ENCODE measurements at places on chromosomes 3 and 15.

DNA sequence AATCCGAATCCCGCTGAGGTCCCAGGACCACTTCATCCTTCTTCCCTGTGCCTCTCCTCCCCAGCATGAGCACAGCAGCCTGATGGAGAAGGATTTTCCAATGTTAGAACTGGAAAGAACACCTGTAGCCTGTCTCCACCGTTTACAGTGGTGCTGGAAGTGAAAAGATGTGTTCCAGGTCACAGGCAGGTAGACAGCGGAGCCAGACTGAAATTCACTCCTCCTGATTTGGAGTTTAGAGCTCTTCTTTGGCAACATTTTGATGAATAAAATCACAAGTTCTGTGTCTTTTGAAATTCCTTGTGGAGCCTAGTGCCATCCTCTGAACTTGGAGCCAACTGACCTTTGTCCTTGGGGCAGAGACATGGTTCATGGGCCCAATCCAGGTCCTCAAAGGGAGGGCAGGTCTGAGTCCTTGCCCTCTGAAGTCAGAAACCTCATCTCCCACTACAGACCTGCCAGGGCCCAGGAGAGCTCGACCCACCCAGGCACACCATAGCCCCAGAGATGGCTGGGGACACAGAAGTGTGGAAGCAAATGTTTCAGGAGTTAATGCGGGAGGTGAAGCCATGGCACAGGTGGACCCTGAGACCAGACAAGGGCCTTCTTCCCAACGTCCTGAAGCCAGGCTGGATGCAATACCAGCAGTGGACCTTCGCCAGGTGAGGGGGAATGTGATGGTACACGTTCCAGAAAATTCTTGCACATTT lies at the start of gene RTP3:
RTP3 (plus strand) TSS at position 421 of the 710 bp plus-strand sequence; CDS start at position 508, 87 bp downstream.
- no peak for DNase-seq

GRCh38 chr3:127037021-127037400 lies 54.1 kb downstream of the PLXNA1 start:
- DNase-seq = no peak

GRCh38 chr3:13142552-13143380 lies 69.5 kb upstream of the IQSEC1 start:
- no peak for DNase-seq

DNA sequence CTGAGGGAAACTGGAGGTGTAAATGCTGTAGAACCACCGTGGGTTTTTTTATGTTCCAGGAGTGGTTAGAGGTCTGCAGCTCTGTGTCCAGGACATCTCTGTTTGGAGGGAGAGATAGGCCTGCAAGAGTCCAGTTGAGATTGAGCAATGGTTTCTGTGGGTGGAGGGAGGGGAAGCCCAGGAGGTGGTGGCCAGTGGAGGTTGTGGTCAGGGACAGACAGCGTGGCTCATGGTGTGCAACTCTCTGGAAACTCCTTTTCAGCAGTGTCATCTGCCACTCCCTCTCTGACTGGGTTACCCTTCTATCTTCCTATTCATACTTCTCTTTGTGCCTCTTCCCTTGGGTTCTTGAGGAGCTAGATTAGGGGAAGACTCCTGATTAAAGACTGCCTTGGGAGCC lies 9.6 kb downstream of the XCR1 start:
- no peak for DNase-seq

- DNase-seq = no peak
These were observed 230.6 kb downstream of the MECOM start for GRCh38 chr3:169432708-169433432.

GRCh38 chr3:131323014-131323413 lies 58.6 kb upstream of the NUDT16 start:
- no peak for DNase-seq

DNA sequence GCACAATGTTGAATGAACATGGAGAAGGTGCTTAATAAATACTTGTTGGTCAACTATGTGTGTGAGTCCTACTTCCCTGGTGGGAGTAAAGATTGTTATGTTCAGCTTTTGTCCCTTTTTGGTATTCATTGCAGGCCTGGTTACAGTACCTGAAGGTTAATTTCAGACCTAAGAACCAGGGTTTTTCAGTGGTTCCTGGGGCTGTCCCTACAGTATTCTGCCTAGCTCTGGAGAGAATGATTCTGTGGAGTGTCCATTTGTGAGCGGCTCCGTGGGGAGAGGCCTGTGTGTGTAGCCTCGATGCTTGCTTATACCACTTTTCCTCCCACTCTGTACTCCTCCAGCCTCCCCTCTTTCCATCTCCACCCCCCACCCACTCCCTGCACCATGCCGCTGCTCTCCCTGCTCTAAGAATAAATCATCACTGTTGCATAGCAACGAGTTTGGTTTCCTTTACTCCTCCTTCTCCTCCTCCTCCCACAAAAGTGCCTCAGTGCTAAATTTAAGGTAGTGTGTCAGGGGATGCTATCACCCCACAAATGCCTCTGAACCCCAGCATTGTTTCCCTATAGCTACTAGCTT lies 150.6 kb upstream of the ROPN1 start:
- no peak for DNase-seq

DNA sequence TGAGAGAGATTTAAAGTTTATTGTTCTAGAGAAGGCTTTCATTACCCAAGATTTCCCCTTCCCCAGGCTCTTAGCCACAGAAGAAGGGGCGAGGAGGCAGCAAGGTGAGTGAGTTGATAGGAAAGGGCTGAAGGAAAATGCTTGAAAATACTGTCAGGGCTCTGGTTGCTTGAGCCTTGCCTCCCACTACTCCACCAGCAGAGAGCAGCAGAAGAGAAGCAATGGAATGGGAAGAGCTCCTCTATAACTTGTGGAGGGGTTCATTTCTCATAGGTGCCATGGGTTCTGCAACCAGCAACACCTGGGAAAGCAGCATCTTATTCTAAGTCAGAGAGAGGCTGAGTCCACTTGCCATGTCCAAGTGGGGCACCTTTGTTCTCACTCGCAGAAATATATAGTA lies 184.0 kb upstream of the CNTN6 start:
- no peak for DNase-seq

GRCh38 chr3:125310623-125311081 lies 64.5 kb downstream of the ZNF148 start:
- DNase-seq = no peak

GRCh38 chr3:194930377-194931204 lies 244.9 kb downstream of the FAM43A start:
- peak; percentile 74 for DNase-seq

GRCh38 chr3:187906416-187906815 lies 161.1 kb upstream of the BCL6 start:
- no peak for DNase-seq

DNA sequence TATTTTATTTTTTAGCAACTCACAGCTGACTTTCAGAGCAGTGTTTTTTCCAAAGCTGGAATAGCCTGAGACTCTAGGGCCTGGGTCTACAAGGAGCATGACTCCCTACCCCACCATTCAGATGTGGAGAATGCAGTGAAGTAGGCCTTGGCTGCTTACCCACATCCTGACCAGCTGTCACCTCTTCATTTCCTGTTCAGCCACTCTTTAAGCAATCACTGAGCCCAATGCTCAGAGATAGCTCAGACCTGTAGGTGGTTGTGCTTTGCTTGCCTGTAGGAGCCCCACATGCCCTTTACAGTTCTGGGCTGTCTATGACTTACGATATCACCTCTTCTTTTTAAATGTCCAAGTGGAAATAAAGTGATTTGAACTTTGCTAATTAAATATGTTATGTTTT lies 148.1 kb downstream of the NEK11 start:
- DNase-seq = no peak

DNA sequence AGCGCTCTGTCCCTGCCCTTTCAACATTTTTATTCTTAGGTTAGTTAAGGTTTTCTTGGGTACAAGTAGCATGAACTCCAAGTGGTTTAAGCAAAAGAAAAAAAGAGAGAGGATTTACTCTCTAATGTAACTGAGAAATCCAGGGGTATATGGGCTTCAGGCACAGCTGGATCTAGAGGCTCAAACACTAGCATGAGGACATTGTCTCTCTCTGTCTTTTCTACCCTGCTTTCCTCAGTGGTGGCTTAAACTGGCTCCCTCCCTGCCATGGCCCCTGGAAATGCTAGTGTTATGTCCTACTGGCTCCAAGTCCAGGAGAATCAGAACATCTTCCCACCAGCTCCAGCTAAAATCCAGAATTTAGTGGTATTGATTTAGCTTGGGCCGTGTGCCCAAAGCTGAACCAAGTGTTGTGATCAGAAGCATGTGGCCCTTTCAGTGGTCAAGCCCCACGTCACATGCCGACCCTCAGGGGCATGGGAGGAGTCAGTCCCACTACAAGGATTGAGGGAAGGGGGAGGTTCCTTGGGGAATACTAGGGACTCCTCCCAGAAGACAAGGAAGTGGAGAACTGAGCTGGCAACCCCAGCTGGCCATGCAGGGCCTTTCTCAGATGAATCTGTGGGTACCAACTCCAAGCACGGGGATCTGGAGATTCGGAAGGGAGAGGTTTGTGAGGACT lies 58.0 kb downstream of the LINGO1 start:
- DNase-seq = no peak

DNA sequence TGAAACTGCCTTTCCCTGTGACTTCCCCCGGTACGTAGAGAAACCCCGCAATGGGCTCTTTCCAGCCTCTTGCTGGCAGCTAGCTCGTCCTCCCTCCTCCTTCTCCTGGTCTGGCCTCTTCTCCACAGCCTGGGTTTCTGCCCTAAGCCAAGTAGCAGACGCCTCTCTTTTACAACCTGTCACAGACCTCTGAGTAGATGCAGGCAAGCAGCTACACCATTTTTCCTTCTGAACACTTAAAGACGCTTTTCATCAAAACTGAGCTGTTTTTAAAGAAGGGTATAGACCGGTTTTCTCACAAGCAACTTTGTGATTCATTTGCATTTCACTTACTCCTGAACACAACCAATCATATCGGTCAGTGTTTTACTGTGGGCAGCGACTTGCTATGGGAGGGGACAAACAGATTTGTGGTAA lies 32.0 kb downstream of the ADAMTSL3 start:
- DNase-seq = no peak

DNA sequence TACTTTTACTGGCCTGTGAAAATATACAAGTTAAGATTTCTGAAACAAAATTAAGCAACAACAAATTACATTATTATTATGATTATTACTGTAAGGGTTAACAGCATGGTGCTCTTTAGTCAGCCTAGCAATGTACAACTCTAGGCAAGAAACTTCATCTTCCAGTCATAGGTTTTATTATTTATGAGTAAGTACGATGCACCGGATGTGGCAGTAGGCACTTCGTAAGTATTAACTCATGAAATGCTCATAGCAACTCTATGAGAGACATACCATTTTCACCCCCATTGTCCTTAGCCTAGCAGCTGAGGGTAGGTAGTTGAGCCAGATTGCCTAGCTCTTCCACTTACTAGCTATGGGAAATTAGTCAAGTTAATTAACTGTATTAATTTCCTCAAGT lies 68.0 kb upstream of the PTPRG start:
- no peak for DNase-seq

- no peak for DNase-seq
These were observed 245.9 kb upstream of the IGF1R start for GRCh38 chr15:98402486-98402885.

GRCh38 chr15:55297315-55297714 lies 7.7 kb upstream of the RAB27A start:
- DNase-seq = no peak

DNA sequence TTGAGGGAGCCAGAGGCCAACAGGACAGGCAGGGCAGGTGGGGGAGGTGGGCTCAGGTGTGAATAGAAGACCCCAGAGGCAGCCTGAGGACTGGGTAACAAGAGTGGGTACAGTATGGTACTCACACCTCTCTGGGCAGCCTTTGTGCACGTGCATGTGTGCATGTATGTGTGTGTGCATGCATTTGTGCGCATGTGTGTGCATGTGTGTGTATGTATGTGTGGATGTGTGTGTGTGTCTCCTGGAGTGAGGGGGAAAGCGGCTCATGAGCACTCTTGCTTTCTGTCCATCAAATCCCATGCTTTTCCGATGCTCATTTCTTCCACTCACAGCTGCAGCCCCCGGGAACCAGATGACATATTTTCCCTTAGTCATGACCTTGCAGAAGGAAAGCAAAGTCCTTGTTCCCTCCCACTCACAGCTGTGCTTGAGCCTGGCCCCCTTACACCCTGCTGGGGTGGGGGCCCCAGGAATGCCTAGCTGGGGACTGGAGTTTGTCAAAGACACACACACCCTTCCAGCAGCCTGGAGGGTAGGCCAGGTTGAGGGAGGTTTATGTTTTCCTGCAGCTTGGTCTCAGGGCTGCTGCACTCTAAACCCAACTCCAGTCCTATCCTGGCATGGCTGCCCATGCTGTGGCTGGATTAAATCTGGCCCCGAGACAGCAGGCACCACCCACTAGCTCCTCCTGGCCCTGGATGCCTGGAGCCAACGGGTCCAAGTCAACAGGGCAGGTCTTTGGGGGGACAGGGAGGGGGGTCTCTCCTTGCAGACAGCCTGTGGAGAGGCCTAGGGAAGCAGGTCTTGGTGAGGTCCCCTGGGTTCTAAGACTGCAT lies 22.5 kb downstream of the CCDC33 start:
- DNase-seq = peak; percentile 77

DNA sequence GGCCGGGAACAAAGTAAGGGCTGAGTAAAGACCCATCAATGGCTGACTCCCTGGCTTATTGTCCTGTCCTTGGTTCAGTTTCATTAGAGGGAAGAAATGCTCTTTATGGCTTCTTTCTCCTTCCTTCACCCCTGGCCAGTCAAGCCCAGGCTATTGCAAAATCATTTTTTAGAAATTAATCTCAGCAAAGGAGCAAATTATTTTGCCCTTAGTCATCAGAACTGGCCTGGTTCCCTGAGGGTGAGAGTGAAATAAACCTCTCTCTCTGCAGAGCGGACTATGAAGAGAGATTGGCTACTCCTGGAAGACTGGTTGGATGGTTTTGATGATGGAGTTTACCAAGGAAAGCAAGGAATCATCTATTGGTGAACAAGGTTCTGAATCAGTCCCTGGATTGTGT lies 52.7 kb upstream of the OXTR start:
- DNase-seq = no peak

DNA sequence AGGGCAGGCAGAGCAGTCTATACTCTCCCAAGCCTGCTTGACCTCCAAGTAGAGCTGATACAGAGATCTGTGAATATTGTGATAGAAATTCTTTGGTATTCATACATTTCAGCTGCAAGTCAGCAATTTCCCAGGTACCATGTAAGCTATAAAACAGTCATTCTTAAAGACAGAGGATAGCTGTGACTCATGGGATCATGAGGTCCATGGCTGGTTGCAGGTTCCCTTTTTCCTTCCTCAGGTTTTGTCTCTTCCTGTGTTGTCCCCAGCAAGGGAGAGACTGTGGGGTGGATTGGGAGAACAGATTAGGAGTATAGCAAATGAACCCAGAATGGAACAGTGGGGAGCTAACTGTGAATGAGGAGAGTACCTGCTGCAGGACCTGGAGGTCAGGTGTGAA lies 5.4 kb upstream of the P4HTM start:
- DNase-seq = no peak

DNA sequence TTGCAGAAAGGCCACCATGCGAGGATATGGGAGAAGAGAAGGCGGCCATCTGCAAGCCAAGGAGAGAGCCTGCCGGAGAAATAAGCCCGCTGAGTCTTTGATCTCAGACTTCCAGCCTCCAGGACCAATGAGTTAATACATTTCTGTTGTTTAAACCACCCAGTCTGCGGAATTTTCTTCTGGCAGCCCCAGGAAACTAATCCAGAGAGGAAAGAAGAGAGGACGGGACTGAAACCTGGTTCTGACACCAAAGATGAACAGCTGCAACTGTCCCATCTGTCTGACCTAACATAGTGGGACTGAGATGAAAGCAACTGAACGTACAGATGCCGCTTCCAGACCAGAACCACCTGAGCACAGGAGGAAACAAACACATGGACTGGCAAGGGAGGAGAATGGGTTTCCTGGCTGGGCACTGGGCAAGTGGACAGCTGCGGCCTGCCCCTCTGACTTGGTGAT lies 32.3 kb downstream of the VGLL4 start:
- DNase-seq = no peak

- peak; percentile 36 for DNase-seq
These were observed 542.9 kb downstream of the FHIT start for GRCh38 chr3:60708191-60708975.

Measured in muscle of back (tissue), 13 donors.